Activated CD4-positive, alpha-beta T cell treated with anti-CD3 and anti-CD28 coated beads, Interleukin-10, Interleukin-2, amounts not matched to agents 100 ng/mL and 50 ng/mL, durations not matched to agents 16 hours and 8 hours (primary cell): ENCODE measurements at places on chromosomes 16 and 17.

- peak; percentile 22 for DNase-seq
Observed at GRCh38 chr17:30969989-30970830, 629 bp upstream of the RNF135 start.

GRCh38 chr17:43338886-43339516 is 59.8 kb upstream of the ARL4D start:
- peak; percentile 70 for DNase-seq

GRCh38 chr17:76924345-76925342 is 56.4 kb downstream of the MGAT5B start:
- no peak for DNase-seq

DNA sequence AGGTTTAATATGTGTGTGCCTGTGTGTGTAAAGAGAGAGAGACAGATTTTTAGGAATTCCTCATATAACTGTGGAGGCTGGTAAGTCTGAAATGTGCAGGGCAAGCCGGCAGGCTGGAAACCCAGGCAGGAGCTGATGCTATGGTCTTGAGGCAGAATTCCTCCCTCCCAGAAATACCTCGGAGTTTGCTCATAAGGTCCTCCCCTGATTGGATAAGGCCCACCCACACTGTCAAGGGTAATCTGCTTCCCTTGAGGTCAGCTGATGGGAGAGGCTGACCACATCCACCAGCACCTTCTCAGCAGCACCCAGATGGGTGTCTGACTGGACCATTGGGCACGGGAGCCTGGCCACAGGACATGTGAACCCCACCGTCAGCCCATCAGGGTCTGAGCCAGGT is 42.4 kb downstream of the C16orf95 start:
- DNase-seq = no peak

DNA sequence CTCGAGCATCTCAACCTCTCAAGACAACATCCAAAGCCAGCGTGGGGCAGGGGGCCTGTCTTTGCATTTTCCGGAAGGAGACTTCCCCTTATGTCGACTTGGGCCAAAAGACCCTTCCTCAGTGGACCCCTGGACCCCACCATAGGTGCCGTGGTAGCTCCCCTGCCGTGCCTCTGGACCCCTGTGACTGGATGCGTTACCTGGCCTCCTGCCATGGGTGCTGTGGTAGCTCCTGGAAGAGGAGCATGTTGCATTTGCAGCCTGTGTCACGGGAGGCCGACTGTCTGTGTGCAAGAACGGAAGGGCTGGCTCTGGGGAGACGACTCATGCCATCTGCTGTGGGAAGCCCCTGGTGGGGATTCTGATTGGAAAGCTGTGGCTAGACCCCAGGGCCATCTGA is 130.1 kb downstream of the FOXL1 start:
- DNase-seq = no peak

GRCh38 chr17:83135692-83136091 is 56.3 kb downstream of the METRNL start:
- no peak for DNase-seq

- DNase-seq = peak; percentile 63
Observed at GRCh38 chr17:75313941-75314551, 24.8 kb upstream of the SLC25A19 start.

- DNase-seq = no peak
Observed at GRCh38 chr16:3959148-3959547, 78.6 kb upstream of the CREBBP start.

GRCh38 chr17:76911299-76912017 is 43.3 kb downstream of the MGAT5B start:
- no peak for DNase-seq

GRCh38 chr17:2054512-2055291 is at the start of gene HIC1:
HIC1 (plus strand) TSS chr17:2055103; CDS start chr17:2056691, 1,588 bp downstream.
- peak; percentile 78 for DNase-seq

DNA sequence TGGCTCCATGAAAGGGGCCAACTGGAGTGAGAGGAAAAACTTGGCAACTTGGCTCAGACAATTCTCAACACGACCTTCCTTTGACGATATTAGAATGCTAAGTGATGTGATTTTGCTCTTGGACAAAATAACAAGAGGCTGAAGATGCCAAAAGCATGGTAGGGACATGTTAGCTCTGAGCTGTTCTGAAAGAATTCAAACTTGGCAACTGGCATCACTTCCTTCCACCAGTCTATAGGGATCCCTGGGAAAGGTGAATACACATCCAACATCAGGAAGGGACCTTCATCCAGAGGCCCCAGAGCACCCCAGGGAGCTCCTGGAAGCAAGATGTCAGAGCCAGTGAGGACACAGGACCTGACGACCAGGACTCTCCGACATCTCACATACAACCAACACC is 4.3 kb downstream of the KRT37 start:
- DNase-seq = no peak

GRCh38 chr17:80494547-80494946 is 18.1 kb upstream of the NPTX1 start:
- DNase-seq = no peak

- DNase-seq = no peak
Observed at GRCh38 chr16:986925-987582, 5.5 kb downstream of the SOX8 start.

- no peak for DNase-seq
Observed at GRCh38 chr16:8996891-8997290, 33.2 kb upstream of the USP7 start.

DNA sequence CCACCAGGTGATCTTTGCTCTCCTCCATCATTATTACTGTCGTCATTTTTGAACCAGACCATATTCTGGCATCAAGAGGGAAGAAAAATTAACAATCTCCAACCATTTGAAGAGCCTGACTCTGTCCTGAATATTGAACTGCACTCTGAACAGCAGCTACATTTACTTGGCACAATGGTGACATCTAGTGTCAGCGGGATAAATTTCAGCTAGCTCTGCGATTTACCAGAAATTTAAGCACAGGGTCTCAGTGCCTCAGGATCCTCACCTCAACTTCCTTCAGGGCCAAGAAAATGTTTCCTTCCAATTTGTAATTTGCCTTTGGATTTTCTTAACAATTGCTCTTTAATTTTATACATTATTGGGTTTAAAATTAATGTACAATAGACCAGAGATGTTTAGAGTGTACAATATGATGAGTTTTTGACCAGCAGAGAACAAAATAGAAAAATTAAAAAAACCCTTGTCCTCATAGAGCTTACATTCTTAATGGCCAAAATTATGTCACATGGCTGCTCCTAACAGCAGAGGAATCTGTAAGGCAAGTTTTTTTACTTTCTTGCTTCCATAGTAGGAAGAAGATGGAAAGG is 10.7 kb upstream of the ZNF19 start:
- DNase-seq = peak; percentile 65

- no peak for DNase-seq
Observed at GRCh38 chr17:37700881-37701280, 44.0 kb downstream of the HNF1B start.

DNA sequence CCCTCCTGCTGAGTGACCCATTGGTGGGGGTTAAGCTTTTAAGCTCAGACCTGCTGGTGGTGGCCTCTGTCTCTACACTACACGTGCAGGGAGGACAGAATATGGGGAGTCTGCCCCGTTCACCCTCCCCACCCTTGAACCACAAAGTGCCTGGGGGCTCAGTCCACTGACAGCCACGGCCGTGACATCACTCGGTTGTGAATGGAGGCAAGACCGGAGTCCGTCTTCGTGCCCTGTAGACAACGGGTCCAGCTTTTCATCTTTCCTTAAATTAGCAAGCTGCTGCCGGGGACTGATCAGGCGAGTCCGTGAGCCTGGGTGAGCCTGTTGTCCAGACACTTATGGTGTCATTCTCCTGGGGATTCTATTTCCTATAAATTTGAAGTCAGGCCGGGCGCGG is 67.4 kb downstream of the CRISPLD2 start:
- no peak for DNase-seq

GRCh38 chr16:684071-684794 is at the start of gene JMJD8:
JMJD8 (minus strand) TSS chr16:684334; CDS start chr16:684319, 15 bp downstream.
- peak; percentile 99 for DNase-seq

- peak; percentile 69 for DNase-seq
Observed at GRCh38 chr17:77341069-77341541, 200.3 kb downstream of the SEC14L1 start.

GRCh38 chr17:82034371-82035011 is 3.0 kb downstream of the DCXR start:
- no peak for DNase-seq

DNA sequence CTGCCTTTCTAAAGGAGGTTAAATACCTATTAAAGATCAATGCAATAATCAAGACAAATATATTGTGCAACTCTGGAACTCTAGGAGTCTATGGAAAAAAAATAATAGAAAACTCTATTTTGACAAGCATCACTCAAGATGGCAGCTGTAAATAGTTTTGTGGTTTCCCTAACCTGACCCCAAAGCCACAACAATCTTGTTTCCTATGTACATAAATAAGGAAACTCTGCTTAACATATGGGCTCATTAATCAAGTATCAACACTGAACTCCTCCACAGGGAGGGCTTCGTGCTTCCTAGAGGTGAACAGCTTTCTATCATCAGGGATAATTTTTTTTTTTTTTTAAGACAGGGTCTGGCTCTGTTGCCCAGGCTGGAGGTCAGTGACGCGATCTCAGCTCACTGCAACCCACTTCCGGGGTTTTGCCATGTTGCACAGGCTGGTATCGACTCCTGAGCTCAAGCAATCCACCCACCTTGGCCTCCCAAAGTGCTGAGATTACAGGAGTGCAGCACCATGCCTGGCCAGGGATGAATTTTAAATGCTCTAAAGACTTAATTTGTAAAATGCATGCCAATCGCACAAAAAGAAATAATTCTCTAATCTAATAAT is 42.5 kb downstream of the ARHGAP17 start:
- peak; percentile 25 for DNase-seq

DNA sequence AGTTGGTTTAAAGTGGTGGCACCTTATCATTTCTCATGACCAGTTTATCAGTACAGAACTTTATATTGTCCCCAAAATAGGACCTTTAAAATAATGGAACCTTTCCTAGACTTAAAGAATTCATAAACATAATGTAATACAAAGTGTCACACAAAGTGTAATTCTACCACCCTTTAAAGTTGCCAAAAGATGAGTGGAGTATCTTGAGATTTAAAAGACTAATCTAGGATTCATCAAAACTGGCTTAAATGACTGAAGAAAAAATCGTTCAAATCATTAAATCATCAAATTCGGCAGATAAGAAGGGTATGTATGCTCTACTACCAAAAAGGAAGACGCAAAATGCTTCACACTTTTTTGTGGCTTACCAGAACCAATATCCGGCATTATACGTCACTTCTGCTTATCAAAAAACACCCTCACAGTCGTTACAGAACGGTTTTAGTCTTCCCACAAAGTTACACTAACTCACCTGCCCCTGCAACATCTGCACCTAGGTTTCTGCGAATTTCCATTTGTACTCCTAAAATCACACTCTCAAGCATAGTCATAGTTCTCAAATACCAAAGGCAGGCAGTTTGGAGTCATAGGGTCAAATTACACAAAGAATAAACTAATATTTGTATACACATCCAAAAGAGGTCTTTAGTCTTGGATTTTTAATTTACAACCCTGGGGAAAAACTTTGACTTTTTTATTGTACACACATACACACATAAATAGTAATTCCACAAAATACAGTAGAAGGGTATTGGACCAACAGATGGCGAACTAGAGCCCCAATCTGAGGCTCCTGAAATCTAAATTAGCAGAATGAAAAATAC is 1.4 kb upstream of the KANSL1 start:
- peak; percentile 92 for DNase-seq

DNA sequence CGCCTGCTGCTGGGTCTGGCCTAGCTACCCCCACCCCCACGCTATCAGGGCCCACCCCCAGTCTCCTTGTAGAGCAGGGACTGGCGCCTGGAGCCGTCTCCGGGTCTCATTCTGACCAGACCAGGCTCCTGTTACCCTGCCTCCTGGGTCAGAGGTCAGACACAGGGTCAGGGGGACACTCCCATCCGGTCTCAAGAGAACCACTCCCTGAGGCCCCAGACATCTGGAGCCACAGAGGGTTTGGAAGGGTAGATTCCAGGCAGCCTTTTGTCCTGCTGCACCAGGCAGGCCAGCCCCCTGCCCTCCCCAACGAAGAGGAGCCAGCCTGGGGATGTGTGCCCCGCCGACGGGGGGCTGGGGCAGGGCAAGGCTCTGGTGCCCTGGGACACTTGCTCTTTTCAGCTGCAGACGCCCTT is 944 bp upstream of the WFIKKN1 start:
- no peak for DNase-seq

DNA sequence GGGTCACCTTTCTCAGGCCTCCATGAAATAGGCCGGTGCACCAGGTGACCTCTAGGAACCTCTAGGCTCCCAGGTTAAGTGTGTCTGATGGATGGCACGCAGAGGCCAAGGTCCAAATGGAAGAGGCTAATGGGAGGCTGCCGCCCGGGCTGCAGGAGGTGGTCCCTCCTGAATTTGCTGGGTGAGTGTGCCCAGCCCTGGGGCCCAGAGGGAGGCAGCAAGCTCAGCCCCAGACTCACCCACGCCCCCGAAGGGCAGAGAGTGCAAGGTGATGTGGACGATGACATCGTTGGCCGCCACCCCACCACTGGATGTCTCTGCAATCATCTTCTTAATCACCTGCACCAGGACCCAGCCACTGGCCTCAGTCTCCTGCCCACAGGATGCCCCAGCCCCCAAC is 9.3 kb downstream of the ALDH3A1 start:
- DNase-seq = no peak

GRCh38 chr16:85461814-85462713 is 151.1 kb upstream of the GSE1 start:
- no peak for DNase-seq

DNA sequence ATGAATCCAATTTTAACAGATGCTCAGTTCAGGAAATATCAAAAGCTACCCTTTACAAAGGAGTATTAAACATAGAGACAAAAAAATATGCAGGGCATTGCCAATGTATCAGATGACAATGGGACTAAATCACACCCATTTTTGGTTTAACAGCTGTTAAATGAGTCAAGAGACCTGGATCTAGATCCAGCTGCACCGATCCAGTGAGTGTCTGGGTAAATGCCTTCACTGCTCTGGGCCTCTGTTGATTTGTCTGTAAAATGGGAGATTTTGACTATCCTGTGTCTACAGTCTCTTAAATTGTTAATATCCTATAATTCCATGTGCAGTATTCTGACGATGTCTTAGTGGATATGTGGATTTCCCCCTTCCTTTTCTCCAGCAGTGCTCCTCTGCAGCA is 16.4 kb downstream of the KRT23 start:
- no peak for DNase-seq
